ENCODE measurements at places on chromosomes 4 and X.

GRCh38 chrX:10474510-10474909 is 145.9 kb downstream of the MID1 start:
- H3K36me3 ChIP-seq: no peaks in the 10 kb centered on the region
- no peaks in the 10 kb centered on the region for H3K4me1 ChIP-seq
- H3K27me3 ChIP-seq: no peaks in the 10 kb centered on the region

DNA sequence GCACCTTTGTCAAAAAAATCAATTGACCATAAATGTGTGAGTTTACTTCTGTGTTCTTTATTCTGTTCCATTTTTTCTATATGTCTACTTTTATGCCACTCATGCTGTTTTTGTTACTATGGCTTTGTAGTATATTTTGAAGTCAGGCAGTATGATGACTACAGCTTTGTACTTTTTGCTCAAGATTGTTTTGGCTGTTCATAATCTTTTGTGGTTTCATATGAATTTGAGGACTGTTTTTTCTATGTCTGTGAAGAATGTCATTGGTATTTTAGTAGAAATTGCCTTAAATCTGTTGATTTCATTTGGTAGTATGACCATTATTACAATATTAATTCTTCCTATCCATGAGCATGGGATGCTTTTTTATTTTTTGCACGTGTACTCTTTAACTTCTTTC is 346.8 kb downstream of the PPP3CA start:
- H3K4me3 ChIP-seq: no peak overlapping the region
- no peak overlapping the region for H3K27ac ChIP-seq
- H3K4me1 ChIP-seq: no peaks in the 10 kb centered on the region
- no peaks in the 10 kb centered on the region for H3K27me3 ChIP-seq

- H3K4me3 ChIP-seq: no peak overlapping the region
- DNase-seq: no peak
- no peaks in the 10 kb centered on the region for H3K4me1 ChIP-seq
Measured at GRCh38 chr4:180913750-180914149, 1329.5 kb upstream of the TENM3 start.

DNA sequence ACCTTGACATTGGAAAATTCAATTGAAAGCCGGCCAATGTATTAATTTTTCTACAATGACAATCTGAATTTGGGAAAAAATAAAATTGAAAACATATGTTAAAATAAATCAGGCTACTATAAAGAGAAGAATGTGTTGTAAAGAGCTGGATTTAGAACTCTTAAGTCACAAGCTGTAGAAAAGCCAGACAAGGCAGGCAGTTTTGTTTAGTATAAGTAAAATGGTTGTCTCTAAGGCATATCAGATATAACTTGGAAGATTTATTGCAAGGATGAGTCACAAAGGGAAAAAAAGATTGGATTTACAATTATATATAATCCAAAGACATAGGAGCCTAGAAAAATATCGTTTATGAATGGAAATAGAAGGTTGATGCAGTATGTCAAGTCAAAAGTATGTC is 549.1 kb upstream of the EPHA5 start:
- H3K4me3 ChIP-seq: no peak overlapping the region
- no peaks in the 10 kb centered on the region for H3K27me3 ChIP-seq
- no peak for DNase-seq
- no peaks in the 10 kb centered on the region for H3K4me1 ChIP-seq
- no peak overlapping the region for H3K27ac ChIP-seq

DNA sequence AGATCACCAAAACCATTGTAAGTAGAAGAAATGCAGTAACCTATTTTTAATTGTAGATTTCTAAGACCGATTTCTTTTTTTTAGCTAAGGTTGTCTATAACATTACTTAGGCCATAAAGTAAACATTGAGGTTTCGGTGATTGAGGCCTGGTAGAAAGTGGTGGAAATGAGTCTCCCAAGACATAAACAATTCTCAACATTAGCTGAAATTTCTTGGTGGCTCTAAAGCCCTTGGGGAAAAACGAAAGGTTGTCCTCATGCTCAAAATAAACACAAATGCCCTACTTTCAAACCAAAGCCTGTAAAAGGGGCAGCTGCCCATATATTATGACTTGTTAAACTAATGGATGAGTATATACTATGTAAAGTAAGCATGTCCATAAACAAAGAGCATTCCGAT is 98.8 kb downstream of the SCFD2 start:
- no peak for DNase-seq
- H3K4me3 ChIP-seq: no peak overlapping the region
- H3K36me3 ChIP-seq: no peaks in the 10 kb centered on the region
- no peaks in the 10 kb centered on the region for H3K4me1 ChIP-seq

- no peak overlapping the region for H3K4me3 ChIP-seq
- H3K36me3 ChIP-seq: no peaks in the 10 kb centered on the region
- H3K27me3 ChIP-seq: no peaks in the 10 kb centered on the region
- no peaks in the 10 kb centered on the region for H3K4me1 ChIP-seq
- DNase-seq: no peak
- H3K27ac ChIP-seq: no peak overlapping the region
Measured at GRCh38 chr4:18033111-18034085, 11.8 kb upstream of the LCORL start.

DNA sequence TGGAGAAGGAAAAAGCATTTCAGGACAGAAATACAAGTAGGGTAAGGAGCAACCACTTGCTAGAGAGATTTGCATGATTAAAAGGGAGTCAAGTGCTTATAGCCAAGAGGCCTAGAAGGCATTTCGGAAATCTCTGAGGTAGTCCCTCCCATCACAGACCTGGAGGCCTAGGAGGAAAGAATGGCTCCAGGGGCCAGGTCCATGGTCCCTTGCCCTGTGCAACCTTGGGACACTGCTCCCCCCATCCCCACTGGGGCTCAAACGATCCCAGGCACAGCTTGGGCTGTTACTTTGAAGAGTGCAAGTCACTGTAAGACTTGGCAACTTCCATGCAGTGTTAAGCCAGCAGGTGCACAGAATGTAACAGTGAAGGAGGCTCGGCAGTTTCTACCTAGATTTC is 51.2 kb upstream of the FBXW7 start:
- no peak overlapping the region for H3K27ac ChIP-seq
- no peaks in the 10 kb centered on the region for H3K27me3 ChIP-seq
- H3K4me3 ChIP-seq: no peak overlapping the region
- DNase-seq: no peak

DNA sequence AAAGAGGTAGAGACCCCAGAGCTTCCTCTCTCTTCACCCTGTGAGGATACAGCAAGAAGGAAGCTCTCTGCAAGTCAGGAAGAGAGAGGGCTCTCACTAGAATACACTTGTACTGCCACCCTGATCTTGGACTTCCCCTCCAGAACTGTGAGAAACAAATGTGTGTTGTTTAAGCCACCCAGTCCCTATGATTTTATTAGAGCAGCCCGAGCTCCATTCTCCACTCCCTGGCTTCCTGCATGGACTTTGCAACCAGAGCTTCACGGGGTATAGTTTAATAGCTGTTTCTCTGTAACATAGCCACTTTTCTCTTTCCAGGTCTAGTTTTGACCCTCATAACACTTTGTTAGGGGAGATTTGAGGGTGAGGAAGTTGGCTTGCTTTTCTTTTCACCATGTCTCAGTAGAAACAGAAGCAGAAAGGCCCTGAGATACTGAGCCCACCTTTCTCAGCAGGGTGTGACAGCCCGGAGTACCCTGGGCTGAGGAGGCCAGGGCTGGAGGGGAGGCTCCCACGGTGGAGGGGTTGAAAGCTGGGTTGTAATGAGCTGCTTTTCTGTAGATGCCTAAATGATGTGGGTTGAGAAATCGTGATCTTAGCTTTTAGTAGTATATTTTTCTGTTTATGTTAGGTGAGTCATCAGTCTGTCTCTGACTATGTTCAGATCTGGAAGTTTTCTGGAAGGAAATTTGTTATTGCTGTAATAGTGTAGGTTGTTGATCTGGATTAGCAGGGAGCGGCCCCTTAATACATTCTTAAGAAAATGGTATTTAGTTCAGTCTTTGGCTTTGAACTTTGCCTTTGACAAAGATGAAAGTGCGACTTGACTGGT is 118.6 kb downstream of the PTTG2 start:
- H3K27ac ChIP-seq: peak overlapping the region; percentile 48
- H3K4me3 ChIP-seq: no peak overlapping the region
- no peaks in the 10 kb centered on the region for H3K36me3 ChIP-seq
- peaks cover 8% of the 10 kb centered on the region for H3K4me1 ChIP-seq

DNA sequence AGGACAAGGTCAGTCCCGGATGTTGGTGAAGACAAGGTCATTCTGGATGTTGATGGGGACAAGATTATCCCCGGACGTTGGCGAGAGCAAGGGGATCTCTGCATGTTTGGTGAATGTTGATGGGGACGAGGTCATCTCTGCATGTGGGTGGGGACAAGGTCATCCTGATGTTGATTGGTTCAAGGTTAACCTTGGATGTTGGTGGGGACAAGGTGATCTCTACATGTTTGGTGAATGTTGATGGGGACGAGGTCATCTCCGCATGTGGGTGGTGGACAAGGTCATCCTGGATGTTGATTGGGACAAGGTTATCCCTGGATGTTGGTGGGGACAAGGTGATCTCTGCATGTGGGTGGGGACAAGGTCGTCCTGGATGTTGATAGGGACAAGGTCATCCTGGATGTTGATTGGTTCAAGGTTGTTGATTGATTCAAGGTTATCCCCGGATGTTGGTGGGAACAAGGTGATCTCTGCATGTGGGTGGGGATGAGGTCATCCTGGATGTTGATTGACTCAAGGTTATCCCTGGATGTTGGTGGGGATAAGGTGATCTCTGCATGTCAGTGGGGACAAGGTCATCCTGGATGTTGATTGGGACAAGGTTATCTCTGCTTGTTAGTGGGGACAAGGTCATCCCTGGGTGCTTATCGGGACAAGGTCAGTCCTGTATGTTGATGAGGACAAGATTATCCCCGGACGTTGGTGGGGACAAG is 28.8 kb upstream of the PLCXD1 start:
- DNase-seq: no peak
- no peak overlapping the region for H3K4me3 ChIP-seq
- H3K4me1 ChIP-seq: no peaks in the 10 kb centered on the region
- H3K27me3 ChIP-seq: no peaks in the 10 kb centered on the region
- no peaks in the 10 kb centered on the region for H3K36me3 ChIP-seq

- no peak for DNase-seq
- no peak overlapping the region for H3K4me3 ChIP-seq
- no peaks in the 10 kb centered on the region for H3K27me3 ChIP-seq
- H3K27ac ChIP-seq: no peak overlapping the region
- no peaks in the 10 kb centered on the region for H3K4me1 ChIP-seq
Measured at GRCh38 chr4:21879187-21879586, 69.4 kb downstream of the KCNIP4 start.

DNA sequence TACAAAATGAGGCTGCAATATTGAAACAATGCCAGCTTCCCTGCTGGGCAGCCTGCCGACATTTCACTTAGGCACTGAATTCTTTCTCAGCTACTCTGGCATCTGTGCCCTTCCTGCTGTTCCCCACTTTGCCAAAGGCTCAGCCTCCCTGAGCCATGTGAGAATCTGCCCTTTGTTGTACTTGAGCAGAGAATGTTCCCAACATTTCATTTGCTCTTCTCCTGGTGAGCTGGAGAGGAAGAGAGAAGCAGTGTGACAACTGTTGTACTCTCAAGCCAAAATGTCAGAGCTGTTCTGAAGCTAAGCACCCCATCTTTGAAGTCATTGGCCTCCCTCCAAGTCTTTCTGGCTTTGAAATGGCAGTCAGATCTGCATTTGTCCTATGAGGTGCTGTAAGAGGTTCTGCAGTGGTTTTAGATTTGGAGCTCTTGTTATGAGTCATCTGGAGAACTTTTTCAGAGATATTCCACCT is 32.5 kb downstream of the LANCL3 start:
- no peak overlapping the region for H3K4me3 ChIP-seq
- DNase-seq: no peak
- no peaks in the 10 kb centered on the region for H3K4me1 ChIP-seq
- peaks cover 20% of the 10 kb centered on the region for H3K27me3 ChIP-seq
- no peak overlapping the region for H3K27ac ChIP-seq

- no peaks in the 10 kb centered on the region for H3K4me1 ChIP-seq
- H3K4me3 ChIP-seq: no peak overlapping the region
- no peak for DNase-seq
- peaks cover 5% of the 10 kb centered on the region for H3K36me3 ChIP-seq
Measured at GRCh38 chr4:145755802-145756201, 75.9 kb downstream of the C4orf51 start.

DNA sequence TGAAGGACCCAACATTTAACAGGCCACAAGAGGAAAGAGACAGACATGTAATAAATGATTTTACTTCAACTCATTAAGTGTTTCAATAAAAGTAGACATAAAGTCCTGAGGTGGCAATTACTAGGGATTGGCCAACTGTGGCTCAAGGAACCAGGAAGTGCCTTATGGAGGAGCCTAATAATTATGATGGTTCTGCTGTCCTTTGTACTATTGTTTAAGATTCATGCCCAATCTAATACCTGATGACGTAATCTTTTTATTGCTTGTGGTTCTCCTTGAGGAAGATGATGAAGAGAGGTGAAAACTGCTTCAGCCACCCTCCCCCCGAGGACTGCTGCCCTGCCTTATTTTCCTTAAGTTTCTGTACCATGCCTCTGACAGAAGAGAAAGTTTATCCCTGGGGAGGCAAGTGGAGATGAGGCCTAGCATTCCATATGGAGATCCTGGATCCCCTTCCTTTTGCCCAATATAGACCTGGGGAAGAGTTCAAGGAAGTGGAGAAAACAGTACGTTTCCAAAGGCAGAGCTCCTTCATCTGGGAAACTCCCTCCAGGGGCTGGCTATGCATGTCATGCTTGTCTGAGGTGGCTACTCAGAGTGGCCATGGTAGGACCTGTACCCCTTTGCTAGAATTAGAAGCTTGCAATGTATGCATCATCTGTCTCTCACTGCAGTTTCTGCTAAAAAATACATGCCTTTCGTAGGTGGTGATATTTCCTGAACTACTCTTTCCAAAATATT is 56.8 kb upstream of the FAT1 start:
- no peaks in the 10 kb centered on the region for H3K4me1 ChIP-seq
- H3K27ac ChIP-seq: no peak overlapping the region
- no peak overlapping the region for H3K4me3 ChIP-seq
- H3K36me3 ChIP-seq: no peaks in the 10 kb centered on the region
- H3K27me3 ChIP-seq: no peaks in the 10 kb centered on the region

GRCh38 chr4:81516241-81516640 is 44.5 kb upstream of the RASGEF1B start:
- H3K4me3 ChIP-seq: no peak overlapping the region
- H3K36me3 ChIP-seq: no peaks in the 10 kb centered on the region
- DNase-seq: no peak
- no peak overlapping the region for H3K27ac ChIP-seq

DNA sequence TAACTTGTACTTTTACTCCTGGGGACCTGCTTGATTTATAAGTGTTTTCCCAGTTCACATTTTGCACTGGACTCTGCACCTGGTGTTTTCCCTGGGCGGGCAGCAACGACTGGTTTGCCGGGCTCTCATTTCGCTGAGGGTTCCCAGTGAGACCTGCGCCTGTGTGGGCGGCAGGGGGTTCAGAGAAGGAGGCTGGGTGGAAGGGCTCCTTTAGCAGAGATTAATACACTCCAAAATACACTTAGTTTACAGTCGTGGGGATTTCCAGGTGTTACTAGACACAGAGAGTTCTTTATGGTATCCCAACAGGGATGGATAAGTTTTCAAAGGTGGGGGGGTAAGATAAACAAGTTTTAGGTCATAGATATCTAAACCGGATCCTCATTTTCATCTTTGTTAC is 53.0 kb upstream of the SHISA3 start:
- no peak overlapping the region for H3K27ac ChIP-seq
- no peaks in the 10 kb centered on the region for H3K36me3 ChIP-seq
- DNase-seq: no peak
- no peaks in the 10 kb centered on the region for H3K27me3 ChIP-seq

GRCh38 chr4:102819588-102820365 is 7.6 kb downstream of the UBE2D3 start:
- no peaks in the 10 kb centered on the region for H3K27me3 ChIP-seq
- H3K27ac ChIP-seq: no peak overlapping the region
- no peaks in the 10 kb centered on the region for H3K36me3 ChIP-seq
- H3K4me1 ChIP-seq: peaks cover 97% of the 10 kb centered on the region

All from adrenal gland (tissue), 19 donors.